ENCODE measurements at places on chromosomes 1 and 21.

DNA sequence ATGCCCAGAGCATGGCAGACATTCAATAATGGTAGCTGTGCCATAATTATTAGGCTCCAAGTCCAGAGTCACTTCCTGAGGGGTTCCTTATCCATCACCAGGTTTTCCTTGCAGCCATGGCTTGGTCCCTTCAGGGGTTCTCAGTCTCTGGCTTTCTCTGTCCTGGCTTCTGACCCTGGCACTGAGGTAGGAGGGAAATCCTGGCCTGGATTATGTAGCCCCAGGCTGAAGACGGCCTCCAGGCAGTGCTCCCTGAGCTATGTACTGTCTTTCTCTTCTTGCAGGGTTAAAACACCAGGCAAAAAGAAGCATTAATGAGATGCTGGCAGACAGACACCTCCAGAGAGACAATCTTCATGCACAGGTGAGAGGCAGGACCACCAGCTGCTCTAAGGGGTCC, 9.5 kb upstream of the PADI3 start:
- DNase-seq = no peak

DNA sequence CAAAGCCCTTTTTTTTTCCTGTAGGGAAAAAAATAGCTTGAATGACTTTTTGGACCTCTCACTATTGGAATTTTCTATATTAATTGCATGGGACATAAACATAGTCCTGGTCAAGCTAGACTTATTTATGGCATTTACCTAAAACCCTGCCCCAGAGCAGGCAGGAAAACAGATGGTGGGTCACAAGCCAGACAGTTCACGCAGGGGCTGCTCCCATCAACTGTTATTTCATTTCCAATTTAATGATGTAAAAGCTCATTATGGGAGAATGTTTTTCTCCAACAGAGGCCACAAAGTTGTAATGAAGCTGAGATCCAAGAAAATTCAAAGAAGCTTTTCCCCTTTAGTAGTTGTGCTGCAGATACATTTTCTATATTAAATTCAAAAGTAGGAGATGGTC, 99.2 kb downstream of the SGIP1 start:
- no peak for DNase-seq

GRCh38 chr1:6928106-6928885, 143.0 kb downstream of the CAMTA1 start:
- DNase-seq = no peak

DNA sequence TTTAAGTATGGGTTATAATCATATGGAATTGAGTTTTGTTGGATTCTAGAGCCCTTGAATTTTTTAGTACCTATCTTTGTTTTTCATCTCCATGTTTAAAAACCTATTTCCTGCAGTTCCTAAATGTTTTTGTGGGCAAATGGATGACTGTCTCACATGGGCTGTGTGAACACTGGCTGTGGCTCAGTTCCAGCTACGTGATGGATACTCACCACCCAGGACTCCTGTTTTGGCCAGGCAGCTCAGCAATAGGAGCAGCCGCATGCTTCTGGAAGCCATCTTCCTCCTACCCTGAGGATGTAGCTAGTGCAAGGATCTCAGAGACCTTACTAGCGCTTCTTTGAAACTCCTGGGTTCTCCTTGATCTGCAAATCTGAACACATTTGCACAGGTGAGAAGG, 2.8 kb downstream of the REG4 start:
- DNase-seq = no peak

DNA sequence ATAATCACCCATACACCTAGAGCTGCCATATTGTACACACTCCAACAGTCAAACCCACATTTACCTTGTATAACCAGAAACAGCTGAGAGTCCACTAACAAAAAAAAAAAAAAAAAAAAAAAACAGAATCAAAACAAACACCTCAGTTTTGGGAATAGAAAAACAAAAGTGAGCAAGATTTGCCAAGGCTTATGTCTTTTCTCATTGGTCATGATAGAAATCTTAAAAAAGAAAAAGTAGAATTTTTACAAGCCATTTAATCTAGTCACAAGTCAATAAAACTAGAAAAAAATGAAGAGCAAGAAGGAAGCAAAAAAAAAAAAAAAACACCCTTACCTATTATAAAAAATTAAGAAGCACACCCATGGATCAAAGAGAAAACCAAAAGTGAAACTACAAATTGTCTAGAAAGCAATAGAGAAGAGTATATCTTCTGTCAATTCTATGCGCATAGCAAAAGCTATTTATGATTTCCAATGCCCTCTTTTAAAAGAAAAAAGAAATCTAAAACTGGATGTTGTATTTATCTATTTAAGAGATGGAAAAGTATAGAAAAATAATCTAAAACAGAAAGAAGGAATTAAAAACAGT, 113.2 kb upstream of the GALNT2 start:
- DNase-seq = no peak

- DNase-seq = no peak
These were observed 21.8 kb downstream of the KIF1B start for GRCh38 chr1:10232163-10232562.
